ENCODE measurements at places on chromosomes 6 and 20. TPM values are rescaled to one million over a fixed set of nuclear protein-coding genes. Genes with fewer than 3 reads are reported as not detected.

DNA sequence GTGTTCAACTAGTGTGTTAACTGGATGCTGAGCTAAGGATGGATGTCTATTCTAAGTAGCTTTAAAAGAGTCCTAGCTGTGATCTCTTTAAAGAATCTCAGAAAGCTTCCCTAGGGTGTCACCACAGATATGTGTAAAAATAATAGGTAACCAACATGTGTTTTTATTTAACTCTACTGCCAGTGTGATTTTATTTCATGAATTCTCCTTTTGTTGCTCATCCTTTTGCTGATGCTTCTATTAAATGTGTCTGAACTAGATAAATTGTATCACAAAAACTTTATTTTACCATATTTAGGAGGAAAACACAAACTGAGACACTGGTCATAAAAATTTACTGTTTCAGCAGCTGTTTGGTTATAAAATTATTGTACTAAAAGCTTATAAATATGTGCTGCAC lies 809.4 kb upstream of the CITED2 start:
- no peak overlapping the region for H3K4me3 ChIP-seq
- no peak overlapping the region for H3K27ac ChIP-seq
- no peak for DNase-seq
- H3K4me1 ChIP-seq, result no peaks in the 10 kb centered on the region
- no peaks in the 10 kb centered on the region for H3K36me3 ChIP-seq
- H3K27me3 ChIP-seq, result no peaks in the 10 kb centered on the region

DNA sequence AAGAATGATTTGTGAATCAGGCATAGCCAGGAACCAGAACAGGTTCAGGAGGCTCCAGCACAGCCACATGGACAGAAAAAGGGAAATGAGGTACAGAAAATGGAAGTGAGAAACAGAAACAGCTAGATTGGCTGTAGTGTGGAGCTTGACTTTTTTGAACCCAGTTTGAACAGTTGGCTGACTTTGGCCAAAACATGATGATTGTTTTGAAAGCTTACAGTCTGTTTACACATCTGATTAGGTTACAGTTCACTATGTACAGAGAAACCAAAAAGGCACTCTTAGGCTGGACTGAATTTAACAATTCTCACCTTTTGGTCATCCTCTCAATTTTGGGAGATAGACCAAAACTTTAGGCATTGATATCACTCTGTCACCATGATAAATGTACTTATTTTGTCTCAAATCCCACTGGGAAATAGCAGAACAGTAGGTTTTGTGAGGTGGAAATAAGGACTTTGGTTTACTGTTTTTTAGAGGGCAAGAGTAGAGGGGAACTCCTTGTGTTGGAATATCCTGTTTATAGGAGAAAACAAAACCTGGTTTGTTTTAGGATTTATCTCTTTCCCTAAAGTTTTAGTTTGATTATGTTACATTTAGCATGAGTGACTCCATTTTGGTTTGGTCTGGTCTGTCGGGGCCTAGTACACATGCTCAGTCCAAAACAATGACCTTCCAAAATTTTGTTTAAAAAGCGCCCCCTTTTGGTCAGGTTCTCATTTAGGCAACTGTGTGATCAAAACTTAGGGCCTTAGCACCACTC lies 123.1 kb downstream of the OLIG3 start:
- H3K36me3 ChIP-seq, result no peaks in the 10 kb centered on the region
- DNase-seq, result no peak
- no peaks in the 10 kb centered on the region for H3K4me1 ChIP-seq

DNA sequence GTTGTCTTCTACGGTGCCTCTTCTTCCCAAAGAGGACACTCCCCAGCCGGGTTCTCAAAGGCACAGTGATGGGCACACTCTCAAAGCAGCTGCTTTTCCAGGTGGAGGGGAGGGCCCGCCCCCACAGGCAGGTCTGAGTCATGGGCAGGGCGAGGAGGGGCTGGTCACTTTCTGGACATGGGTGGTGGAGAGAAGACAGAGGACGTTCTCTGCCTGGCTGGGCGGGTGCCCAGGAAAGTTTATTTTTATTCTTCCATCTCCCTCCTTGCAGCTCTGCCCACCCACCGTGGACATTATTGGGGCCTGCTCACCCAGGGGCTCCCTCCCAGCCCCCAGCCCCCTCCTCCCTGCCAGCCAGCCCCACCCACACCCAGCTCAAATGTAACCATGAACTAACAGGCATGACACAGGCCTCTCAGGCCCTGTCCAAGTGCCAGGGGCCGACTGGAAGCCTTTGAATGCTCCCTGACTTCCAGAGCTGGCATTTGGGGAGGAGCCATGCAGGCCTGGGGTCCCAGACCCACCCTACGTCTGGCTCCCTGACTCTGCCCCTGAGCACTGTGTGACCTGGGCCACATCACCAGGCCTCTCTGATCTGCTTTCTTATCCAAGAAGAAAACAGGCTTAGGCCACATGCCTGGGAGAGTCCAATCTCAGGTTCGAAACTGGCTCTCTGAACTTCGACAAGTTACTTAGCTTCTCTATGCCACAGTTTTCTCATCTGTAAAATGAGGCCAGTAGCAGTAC lies 8.0 kb downstream of the TGM2 start:
- H3K27me3 ChIP-seq, result no peaks in the 10 kb centered on the region
- H3K36me3 ChIP-seq, result peaks cover 14% of the 10 kb centered on the region
- H3K4me3 ChIP-seq, result no peak overlapping the region

GRCh38 chr6:1129131-1129530 lies 182.8 kb upstream of the FOXQ1 start:
- no peaks in the 10 kb centered on the region for H3K27me3 ChIP-seq
- H3K27ac ChIP-seq, result no peak overlapping the region
- no peaks in the 10 kb centered on the region for H3K36me3 ChIP-seq
- peak; percentile 72 for DNase-seq

DNA sequence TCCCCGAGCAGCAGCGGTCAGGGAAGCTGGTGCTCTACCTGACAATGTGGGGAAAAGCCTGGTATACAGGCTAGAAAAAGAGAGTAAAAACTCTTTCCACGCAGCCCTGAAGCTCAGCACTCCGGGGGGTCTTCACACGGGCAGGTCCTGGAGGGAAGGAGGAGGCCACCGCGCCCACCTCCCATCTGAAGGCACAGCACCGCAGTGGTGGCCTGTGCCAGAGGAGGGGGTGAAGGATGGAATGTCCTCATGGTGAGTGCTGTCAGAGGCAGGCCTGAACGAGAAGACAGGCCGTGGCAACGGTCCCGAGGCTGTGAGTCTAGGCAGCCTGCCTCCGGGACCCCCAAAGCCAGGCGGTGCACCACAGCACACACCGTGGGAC lies 5.8 kb downstream of the SLC2A4RG start:
- H3K36me3 ChIP-seq, result no peaks in the 10 kb centered on the region
- H3K27me3 ChIP-seq, result no peaks in the 10 kb centered on the region
- no peak overlapping the region for H3K4me3 ChIP-seq
- H3K27ac ChIP-seq, result no peak overlapping the region
- DNase-seq, result no peak
- no peaks in the 10 kb centered on the region for H3K4me1 ChIP-seq

DNA sequence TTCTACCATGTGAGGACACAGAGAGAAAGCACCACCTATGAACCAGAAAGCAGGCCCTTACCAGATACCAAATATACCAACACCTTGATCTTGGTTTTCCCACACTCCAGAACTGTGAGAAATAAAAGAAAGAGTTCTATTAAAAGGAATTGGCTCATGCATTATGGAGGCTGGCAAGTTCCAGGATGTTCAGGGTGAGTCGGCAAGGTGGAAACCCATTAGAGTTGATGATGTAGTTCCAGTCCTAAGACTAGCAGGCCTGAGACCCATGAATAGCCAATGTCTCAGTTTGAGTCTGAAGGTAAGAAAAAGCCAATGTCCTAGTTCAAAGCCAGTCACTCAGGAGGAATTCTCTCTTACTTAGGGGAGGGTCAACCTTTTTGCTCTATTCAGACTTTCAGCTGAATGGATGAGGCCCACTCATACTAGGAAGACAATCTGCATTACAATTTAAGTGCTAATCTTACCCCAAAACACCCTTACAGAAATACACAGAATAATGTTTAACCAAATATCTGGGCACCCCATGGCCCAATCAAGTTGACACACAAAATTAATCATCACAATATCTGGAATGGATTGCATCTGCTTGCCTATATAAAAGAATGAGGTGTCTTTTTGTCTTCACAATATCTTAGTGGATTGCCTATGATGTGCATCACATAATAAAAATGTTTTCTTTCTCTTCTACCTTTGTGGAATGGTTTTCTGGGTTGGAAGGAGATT lies 5.5 kb upstream of the TAAR1 start:
- H3K4me1 ChIP-seq, result no peaks in the 10 kb centered on the region
- H3K27ac ChIP-seq, result no peak overlapping the region
- no peaks in the 10 kb centered on the region for H3K36me3 ChIP-seq
- H3K27me3 ChIP-seq, result no peaks in the 10 kb centered on the region
- no peak overlapping the region for H3K4me3 ChIP-seq

DNA sequence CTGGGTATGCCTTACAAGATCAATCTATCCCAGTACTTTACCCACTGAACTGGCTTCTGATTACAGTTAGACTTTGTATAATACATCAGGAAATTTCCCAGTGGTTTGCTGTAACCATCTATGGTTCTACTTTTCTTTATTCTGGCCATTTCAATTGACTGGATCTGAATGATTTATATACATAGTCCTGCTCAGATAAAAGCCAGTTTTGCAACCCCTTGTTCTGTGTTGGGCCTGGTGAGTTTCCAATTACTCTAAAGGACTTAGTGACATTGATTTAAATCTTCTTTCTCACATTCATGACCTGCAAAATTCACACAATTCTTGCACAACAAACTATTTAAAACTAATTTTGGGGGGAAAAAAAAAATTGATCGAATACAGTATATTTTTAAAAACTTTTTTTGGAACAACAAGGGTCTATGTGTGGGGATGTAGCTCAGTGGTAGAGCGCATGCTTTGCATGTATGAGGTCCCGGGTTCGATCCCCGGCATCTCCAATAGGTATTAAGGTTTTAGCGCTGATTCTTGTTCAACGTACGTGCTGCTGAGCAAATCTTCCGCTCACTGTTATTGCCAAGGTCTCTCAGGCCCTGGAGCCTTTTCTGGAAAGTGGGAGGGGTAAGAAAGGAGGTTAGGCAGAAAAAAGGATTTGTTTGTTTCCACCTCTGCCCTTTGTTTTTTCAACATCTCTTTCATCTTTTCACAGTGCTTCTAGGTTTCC lies 117.5 kb downstream of the GPX5 start:
- H3K4me1 ChIP-seq, result no peaks in the 10 kb centered on the region
- no peaks in the 10 kb centered on the region for H3K27me3 ChIP-seq
- no peaks in the 10 kb centered on the region for H3K36me3 ChIP-seq
- no peak overlapping the region for H3K27ac ChIP-seq
- DNase-seq, result peak; percentile 33

FRMD1 gene
- 0.06 TPM for total RNA-seq

HMGN3 gene
- total RNA-seq, result 351 TPM

SNAP91 gene
- 2.9 TPM for total RNA-seq

PLAGL2 gene
- total RNA-seq, result 14.5 TPM

HMGN4 gene
- total RNA-seq, result 57.6 TPM
